EL (cell line): ENCODE measurements at places on chromosomes 3 and 15.

GRCh38 chr15:73022161-73022560, 30.1 kb upstream of the NEO1 start:
- no peak for DNase-seq

DNA sequence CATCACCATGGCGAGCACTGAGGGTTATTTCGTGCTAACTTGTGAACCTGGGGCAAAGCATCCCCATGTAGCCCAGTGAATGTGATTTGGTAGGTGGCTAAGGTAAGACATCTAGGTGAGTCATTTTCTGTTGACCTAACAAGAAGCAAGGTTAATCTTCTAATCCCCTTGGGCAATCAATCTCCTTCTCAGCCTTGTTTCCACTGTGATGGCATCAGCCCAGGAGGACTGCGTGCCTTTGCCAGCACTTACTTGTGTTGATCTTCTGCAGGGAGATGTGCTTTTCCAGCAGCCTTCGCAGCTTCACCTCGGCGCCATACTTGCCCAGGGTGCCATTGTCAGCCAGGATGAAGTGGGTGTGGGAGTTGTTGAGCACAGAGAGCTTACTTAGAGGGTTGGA, 35.7 kb downstream of the TRPM1 start:
- no peak for DNase-seq

- DNase-seq = peak; percentile 16
Observed at GRCh38 chr3:73718326-73719110, 93.8 kb upstream of the PDZRN3 start.

GRCh38 chr15:71106802-71107500, 8.3 kb upstream of the THSD4 start:
- DNase-seq = no peak

DNA sequence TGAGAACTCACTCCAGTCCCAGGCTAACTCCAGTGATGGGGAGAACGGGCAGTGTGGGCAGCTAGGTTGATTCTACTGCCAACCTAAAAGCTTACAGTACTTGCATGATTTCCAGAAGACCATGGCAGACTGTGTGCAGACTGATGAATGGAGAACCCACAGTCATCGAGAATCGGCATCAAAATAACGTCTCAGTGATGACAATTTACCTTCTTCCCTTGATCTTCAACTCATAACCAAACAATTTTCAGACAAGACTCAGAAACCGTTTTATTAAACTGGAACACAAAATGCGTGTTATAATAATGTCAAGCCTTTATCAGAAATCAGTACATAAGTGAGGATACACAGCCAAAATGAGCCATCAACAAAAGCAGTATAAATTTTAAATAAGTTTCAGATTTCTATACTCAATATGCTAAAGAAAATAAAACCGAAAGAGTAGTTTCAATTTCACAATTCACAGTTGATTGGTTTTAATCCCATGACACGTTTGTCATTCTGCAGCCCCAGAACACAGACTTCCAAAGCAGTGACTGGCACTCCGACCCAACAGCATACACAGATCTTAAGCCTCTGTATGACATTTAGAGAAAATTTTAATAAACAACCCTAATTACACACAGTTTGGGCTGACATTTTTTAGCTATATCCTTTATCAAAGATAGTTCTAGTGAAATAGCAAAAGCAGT, 54.5 kb downstream of the ZMAT3 start:
- no peak for DNase-seq

DNA sequence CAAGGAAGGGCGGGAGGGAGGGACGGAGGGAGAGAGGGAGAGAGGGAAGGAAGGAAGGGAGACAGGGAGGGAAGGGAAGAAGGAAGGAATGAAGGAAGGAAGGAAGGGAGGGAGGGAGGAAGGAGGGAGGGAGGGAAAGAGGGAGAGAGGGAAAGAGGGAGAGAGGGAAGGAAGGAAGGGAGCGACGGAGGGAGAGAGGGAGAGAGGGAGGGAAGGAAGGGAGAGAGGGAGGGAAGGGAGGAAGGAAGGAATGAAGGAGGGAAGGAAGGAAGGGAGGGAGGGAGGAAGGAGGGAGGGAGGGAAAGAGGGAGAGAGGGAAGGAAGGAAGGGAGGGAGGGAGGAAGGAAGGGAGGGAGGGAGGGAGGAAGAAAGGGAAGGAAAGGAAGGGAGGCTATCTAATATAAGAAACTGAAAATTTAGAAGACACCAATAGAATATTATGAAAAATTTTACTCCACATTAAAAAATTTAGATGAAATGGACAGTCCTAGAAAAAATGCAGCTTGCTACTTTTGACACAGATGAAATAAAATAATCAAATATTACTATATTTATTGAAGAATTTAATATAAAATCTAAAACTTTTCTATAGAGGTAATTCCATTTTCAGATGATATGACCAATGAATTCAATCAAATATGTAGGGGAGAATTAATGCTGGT, 280.3 kb upstream of the SLITRK3 start:
- DNase-seq = no peak

GRCh38 chr3:8282541-8283165, 219.0 kb upstream of the LMCD1 start:
- DNase-seq = no peak

GRCh38 chr3:73315706-73316105, 254.2 kb downstream of the EBLN2 start:
- no peak for DNase-seq

GRCh38 chr3:26703519-26703918, 80.9 kb downstream of the LRRC3B start:
- DNase-seq = no peak

GRCh38 chr15:101382544-101382943, 87.5 kb upstream of the SNRPA1 start:
- no peak for DNase-seq

GRCh38 chr3:447671-448070, 251.1 kb downstream of the CHL1 start:
- no peak for DNase-seq

DNA sequence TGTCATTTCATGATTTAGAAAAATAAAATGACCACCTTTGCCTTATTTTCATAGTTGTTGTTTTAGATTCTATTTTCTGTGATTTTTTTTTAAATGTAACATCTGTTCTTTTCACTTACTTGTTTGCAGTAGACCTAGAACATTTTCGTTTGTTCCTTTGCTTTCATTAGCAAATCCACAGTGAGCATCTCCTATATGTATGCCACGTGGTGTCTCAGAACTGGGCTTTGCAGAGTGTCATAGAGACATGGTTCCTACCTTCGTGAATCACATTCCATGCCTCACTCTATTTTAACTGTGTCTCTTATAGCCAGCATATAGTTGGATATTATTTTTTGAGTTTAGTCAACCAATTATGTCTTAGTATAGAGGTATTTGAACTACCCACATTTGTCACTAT, 118.2 kb downstream of the KLF13 start:
- no peak for DNase-seq

- DNase-seq = no peak
Observed at GRCh38 chr3:57085211-57085610, 24.7 kb downstream of the SPATA12 start.

DNA sequence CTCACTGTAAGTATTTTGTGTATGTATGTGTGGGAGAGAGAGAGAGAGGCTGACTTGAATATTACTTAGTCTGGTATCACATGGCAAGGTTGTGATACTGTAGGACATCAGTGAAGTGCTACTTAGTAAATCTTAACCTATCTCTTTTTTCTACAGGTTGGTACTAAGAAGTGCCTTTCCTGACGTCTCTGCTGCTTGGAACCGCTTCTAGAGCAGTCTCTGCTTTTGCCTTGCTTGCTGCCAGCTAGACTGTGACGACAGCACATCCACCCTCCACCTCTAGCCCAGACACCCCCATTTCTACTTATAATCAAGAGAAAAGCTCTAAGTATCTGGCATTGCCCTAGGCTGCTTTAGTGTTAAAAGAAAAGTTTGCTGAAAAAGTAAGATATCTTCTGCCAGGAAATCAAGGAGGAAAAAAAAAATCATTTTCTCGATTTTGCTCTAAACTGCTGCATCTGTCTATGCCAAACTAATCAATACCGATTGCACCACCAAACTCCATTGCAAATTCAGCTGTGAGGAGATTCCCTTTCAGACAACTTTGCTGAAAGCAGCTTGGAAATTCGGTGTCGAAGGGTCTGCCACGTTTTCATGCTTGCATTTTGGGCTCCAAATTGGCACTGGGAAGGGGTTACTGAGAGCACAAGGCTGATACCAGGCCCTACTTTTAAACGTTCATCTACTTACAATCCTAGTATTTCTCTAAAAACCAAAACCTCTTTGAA, 30.7 kb downstream of the MBNL1 start:
- DNase-seq = no peak

- DNase-seq = no peak
Observed at GRCh38 chr15:70013656-70014313, 83.9 kb downstream of the TLE3 start.

DNA sequence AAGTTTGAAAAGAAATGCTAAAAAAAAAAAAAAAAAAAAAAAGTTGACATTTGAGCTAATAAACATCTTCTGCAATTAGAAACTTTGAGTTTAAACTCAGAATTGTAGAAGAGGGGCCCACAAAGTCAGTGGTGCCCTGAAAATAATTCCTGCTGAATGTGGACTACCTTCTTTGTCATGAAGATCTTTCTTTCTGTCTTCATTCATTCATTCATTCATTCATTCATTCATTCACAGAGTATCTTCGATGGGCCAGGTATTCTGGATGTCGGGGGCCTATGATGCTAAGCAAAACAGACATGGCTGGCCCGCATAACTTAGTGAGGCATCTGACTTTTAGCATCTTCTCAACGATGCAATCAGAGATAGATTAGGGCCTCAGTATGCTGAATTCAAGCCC, 24.6 kb downstream of the ETV5 start:
- no peak for DNase-seq

- no peak for DNase-seq
Observed at GRCh38 chr3:130992344-130992743, 34.3 kb downstream of the ASTE1 start.

- no peak for DNase-seq
Observed at GRCh38 chr3:55797775-55798174, 310.7 kb upstream of the WNT5A start.

- DNase-seq = no peak
Observed at GRCh38 chr3:191239407-191240031, 40.5 kb downstream of the OSTN start.

DNA sequence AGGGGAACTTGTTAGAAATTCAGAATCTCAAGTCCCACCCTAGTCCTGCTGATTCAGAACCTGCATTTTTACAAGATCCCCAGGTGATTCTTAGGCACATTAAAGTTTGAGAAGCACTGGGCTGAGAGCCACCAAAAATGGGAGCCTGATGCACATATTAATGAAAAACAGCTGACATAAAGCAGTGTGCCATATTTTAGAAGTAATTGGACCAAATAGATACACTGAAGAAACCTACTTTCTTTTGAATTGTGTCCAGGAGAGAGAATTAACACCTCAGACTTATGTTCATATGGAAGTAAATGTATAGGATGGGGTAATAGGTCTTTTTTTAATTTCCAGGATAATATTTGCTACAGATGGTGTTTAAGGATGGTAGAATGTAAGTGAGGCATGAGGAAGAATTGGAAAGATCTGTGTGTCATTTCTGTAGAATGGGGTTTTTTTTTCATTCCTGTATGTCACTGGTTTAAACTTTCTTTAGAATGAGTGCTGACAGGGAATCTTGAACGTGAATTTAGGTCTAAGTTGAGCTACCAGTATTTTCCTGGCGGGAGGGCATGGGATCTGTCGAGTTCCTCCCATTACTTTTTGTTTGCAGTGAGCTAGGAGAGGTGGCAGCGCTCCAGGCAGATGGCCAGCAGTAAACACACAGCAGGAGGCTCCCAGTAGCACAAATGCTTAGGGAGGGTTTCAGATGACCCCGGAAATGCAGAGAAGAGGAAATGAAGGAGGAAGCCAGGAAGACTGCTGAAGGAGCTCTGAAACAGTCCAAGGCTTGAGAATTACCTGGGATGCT, 185.6 kb downstream of the PLCL2 start:
- DNase-seq = peak; percentile 50

DNA sequence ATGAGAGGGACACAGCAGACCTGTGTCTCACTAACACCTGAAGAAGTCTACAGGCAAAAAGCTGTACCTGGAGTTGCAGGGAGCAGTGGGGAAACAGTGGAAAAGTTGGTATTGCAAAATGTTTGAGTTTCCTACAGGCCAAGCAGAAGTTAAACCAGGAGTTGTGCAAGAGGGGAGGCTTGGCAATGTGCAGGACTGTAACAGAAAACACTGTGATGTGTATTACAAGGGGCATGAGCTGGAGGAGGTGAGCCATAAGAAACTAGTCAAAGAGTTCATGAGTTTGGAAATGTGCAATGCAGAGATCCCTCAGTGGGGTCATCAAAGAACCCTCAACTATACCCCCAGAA, 47.1 kb upstream of the SERPINI2 start:
- no peak for DNase-seq

DNA sequence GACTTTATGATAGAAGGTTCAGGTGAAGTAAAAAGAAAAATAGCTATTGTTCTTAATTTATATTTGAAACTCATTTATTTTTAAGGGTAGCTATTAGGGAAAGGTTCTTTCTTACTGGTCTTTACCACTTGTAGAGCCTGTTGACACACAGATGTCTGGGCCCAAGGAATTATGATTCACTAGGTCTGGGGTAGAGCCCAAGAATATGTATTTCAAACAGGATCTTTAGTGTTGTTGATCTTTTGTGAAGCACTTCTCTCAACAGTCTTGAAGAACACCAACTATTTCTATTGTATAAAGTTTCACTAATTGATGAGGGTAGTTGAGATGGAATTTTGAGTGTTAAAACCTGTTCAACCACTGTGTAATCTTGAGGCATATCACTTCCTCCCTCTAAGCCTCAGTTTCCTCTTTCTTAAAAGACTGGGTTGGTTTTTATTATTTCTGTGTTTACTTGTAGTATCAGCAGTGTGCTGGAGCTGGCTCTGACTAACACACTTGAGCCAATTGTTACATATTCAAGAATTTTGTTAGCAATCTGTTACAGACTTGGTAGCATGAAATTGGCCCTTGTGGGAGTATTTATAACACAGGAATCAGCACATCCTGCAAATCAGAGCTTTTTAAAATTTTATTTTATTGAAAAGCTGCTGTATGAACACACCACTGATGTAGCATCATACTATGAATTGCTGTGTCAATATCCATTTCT, 155.9 kb downstream of the RBMS3 start:
- no peak for DNase-seq

DNA sequence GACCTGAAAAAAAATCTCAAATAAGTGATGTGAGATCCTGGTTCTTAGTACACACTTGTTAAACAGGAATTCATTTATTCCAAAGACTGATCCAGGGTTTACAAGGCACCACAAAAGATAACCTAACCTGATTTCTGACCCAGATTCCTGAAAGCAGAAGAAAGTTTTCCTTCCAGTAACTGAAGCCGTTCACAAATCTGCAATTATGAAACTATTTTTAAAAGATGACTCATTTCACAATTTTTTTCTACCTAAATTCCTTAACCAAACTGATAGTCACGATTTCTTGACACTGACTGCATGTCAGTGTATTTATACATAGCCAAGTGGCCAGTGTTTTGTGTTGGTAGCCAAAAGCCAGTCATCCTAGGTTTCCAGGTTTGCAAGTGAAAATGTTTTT, 17.1 kb downstream of the SLC9A9 start:
- DNase-seq = peak; percentile 35

DNA sequence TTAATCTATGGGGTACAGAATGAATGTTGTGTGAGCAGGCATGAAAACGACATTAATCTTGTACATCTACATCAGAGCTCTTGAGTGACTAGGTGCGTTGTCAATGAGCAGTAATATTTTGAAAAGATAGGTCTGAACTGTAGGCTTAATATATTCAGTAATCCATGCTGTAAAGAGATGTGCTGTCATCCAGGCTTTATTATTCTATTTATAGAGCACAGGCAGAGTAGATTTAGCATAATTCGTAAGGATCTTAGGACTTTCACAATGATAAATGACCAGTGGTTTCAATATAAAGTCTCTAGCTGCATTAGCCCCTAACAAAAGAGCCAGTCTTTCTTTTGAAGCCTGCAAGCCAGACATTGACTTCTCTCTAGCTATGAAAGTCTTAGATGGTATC, 43.0 kb downstream of the NLGN1 start:
- DNase-seq = no peak
